ENCODE measurements at places on chromosomes 2 and 18.
A peak's percentile ranks its signal among the peaks of the same experiment; 100 is the strongest.

GRCh38 chr18:59229701-59230443, 9.9 kb downstream of the GRP start:
- DNase-seq = no peak

- DNase-seq = no peak
These were observed 48.2 kb upstream of the FOXI3 start for GRCh38 chr2:88500691-88501090.

DNA sequence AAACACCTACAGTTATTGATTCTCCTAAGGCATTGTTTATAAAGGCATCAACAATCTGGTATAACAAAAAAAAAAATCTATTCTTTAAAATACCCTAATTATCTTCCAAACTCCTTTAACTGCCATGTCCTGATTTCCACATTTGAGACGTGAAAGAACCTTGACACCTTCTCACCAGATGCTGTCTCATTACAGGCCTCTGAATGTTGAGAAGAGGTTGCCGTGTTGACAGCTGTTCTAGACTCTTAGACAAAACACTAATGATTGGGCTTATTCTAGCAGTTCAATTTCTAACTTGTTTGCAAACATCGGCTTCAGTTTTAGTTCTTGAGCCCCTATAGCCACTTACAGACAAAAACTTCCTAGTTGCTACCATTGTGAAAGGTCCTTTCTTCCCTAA, 988.8 kb downstream of the LRP1B start:
- no peak for DNase-seq

DNA sequence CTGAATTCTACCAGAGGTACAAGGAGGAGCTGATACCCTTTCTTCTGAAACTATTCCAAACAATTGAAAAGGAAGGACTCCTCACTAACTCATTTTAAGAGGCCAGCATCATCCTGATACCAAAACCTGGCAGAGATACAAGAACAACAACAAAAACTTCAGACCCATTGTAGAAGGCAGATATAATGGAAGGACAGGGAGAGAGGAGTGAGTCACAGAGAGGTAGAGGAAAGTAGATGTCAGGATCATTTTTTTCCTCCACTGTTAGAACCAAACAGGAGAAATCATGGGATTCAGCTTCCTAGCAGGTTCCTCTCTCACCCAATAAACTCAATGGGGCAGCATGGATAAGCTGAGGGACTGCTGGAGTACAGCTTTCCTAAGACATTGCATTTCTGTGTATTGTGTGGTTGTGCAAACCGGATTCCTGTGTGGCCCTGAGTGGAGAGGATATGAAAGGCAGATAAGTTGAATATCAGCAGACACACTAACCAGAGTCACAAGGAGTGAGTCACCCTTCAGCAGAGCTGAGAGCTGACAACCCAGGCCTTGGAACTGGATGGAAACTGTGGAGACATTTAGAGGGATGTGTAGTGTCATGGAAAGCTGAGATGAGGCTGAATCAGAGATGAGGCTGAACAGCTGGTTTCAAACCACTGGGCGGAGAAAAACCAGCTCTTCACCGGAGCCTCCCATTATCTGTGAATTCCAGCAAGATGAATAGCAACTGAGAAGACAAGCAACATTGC, 60.9 kb upstream of the MMADHC start:
- DNase-seq = no peak

- DNase-seq = no peak
These were observed 288.8 kb upstream of the SIX3 start for GRCh38 chr2:44652701-44653100.

DNA sequence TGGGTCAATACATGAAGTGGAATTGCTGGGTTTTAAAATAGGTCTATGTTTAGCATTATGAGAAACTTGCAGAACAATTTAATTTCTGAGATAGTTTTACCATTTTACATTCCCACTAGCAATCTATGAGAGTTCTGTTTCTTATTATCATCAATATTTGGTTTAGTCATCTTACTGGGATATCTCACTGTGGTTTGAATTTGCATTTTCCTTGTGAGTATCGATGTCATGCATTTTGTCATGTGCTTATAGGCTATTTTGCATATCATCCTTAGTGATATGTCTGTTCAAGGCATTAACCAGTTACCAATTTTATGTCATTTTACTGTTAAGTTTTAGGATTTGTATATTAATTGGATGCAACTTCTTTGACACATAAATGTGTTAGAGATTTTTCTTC, 204.4 kb downstream of the MCFD2 start:
- no peak for DNase-seq

DNA sequence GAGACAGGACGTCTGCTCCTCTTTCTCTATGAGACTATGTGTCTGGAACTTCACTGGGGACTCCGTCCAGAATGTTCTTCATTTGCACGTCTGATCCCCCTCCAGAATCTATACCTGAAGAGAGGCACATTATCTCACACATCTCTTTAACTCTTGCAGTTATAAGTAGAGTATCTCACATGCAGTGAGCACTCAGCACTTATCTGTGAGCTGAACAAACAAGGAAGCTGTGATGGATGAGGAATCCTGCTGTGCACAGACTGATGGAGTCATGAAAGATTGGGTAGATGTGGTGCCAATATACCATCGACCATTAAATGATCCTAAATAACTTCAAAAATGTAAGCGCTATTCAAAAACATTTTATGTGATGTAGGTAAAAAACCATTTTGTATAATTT, 888.3 kb upstream of the CELF4 start:
- DNase-seq = no peak

DNA sequence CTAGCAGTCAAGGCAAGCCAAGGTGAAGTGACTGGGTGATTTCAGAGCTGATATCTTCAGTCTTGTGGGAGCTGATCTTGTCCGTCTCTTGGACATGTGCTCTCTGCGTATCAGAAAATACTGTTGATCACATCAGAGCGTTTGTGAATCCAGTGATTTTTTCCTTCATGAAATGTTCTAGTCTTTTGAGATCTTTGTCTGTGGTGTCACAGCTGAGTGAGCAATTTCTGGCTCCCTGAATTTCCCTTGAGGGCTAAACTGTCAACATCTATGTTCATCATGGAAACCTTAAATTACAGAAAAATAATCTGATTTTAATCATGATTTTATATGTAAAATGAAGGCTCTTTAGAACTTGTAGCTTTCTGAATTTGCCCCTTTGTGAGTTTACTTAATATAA, 432.0 kb downstream of the CCDC85A start:
- DNase-seq = no peak

- no peak for DNase-seq
These were observed 97.3 kb downstream of the MMADHC start for GRCh38 chr2:149490296-149490695.

DNA sequence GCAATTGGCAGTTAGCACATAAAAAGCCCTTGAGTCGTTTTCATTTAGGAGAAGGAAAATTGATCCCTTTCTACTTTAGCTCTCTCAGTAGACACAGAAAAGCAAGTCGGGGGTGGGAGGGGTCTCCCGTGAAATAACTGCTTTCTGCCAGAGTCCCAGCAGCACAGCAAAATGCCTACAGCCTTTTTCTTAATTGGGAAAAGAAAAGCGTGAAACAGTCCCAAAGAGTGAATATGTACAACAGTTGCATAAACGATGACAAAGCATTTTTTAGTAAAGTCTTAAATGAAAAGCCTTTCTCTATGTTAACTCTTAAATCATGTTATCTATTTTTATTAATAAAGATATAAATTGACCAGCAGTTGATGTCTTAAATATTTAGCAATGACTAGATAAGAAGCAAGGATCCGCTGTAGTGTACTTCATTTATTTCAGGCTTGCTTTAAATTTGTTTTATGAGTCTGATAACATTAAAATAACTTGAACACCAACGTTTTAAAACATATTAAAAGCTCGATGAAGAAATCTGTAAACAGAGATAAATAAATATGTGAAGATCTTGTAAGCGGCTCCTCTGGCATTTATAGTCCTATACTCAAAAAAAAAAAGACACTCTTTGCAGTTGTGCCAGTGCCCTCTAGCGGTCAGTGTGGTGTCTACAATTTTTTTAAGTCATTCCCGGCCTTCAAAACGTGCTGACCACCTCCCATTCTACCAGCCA, 42.3 kb upstream of the ATIC start:
- peak; percentile 17 for DNase-seq

- no peak for DNase-seq
These were observed 228.3 kb downstream of the SEPTIN10 start for GRCh38 chr2:109385506-109385905.

GRCh38 chr2:37361216-37361815, 16.9 kb downstream of the QPCT start:
- DNase-seq = no peak

- DNase-seq = no peak
These were observed 79.2 kb downstream of the ZNF532 start for GRCh38 chr18:58943896-58944295.

DNA sequence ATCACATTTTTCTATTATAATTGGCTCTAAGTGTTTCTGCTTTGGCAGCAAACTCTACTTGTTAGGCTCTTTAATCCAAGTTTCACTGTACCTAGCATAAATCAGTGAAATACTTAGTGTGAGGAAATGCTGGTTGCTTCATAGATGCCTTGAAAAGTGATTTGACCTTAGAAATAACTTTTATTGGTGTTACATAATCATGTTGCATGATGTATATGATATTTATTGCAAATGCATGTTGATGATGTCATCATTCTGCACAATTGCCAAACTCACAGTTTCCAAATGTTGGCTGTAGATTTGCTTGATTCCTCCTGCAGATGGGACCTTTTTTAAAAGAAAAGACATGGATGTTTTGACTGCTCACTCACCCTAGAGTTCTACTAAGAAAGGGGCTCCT, 137.6 kb upstream of the BCL2L11 start:
- no peak for DNase-seq

DNA sequence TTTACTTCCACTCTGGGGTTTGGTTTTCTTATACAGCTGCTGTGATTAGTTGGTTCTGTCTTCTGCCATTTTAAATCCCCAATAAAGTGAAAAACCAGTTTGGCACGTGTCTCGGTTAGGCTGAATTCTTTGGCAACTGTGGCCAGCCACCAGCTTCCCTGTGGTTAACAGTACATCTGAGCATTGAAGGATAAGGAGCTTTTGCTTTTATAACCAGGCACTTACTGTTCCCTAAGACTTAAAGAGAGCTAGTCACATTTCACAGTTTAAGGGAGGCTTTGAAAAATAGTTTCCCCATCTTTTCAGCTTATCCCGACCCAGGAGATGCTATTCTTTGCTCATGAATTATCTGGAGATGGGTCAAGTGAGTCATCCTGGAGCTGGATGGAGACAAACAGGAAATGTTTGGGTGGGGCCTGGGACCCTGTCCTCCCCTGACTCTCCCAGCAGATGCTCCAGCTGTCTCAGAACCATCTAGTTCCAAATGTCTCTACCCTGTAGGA, 57.3 kb upstream of the EML6 start:
- DNase-seq = no peak

GRCh38 chr2:48454504-48454903, 75.5 kb upstream of the STON1 start:
- no peak for DNase-seq

Measured in activated CD8-positive, alpha-beta memory T cell treated with anti-CD3 and anti-CD28 coated beads for 1 hour (primary cell).